Astrocyte (in vitro differentiated cells and primary cell): ENCODE measurements at places on chromosomes 4 and X.

- H3K4me3 ChIP-seq, result no peak overlapping the region
- no peaks in the 10 kb centered on the region for H3K27me3 ChIP-seq
- no peaks in the 10 kb centered on the region for H3K36me3 ChIP-seq
- DNase-seq, result no peak
Measured at GRCh38 chr4:151905197-151905596, 144.4 kb upstream of the GATB start.

GRCh38 chr4:89306486-89307177, 968 bp downstream of the GPRIN3 start:
- H3K4me1 ChIP-seq, result no peaks in the 10 kb centered on the region
- H3K36me3 ChIP-seq, result no peaks in the 10 kb centered on the region
- no peak overlapping the region for H3K4me3 ChIP-seq
- no peak for DNase-seq

DNA sequence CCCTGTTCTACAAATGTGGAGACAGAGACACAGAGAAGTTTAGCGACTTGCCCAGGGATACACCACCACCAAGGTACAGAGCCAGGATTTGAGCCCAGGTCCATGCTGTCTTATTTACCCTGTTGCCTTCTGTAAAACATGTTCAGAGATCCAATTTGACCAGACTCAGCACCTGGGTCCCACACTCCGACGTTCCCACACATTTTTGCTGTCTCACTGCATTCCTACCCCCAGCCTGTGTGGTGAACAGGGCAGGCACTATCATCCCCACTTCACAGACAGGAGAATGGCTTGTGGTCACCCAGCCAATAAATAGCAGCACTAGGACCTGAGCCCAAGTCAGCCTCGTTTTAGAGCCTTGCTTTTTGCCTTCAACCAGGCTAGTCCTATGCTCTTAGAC, 102.8 kb downstream of the PJA1 start:
- no peak overlapping the region for H3K27ac ChIP-seq
- no peaks in the 10 kb centered on the region for H3K27me3 ChIP-seq
- H3K36me3 ChIP-seq, result no peaks in the 10 kb centered on the region
- H3K4me1 ChIP-seq, result no peaks in the 10 kb centered on the region
- peak; percentile 20 for DNase-seq
- H3K4me3 ChIP-seq, result no peak overlapping the region

DNA sequence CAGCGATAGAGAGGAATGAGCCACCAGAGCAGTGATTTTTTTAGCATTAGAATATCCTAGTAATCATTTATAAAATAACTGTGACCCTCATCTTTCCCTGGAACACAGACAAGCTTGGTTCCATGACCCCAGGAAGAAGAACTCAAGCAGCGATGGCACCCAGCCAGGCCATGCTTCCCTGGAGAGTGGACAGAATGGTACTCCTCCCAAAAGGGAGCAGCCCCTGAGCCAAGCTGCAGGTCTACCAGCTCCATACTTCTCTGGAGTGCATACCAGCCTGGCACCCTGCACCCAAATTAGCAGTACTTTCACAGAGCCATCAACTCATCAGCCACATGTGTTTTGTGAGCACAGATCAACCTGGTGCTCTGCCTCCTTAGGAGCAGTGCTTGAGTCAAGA, 310.9 kb upstream of the PCDH10 start:
- no peaks in the 10 kb centered on the region for H3K27me3 ChIP-seq
- no peaks in the 10 kb centered on the region for H3K4me1 ChIP-seq
- H3K4me3 ChIP-seq, result no peak overlapping the region
- no peaks in the 10 kb centered on the region for H3K36me3 ChIP-seq
- no peak overlapping the region for H3K27ac ChIP-seq

- no peaks in the 10 kb centered on the region for H3K27me3 ChIP-seq
- no peaks in the 10 kb centered on the region for H3K36me3 ChIP-seq
- no peaks in the 10 kb centered on the region for H3K4me1 ChIP-seq
- no peak for DNase-seq
Measured at GRCh38 chr4:120671538-120671937, 251.0 kb downstream of the PRDM5 start.

GRCh38 chrX:106718709-106719108, 7.8 kb upstream of the RNF128 start:
- no peaks in the 10 kb centered on the region for H3K27me3 ChIP-seq
- no peaks in the 10 kb centered on the region for H3K36me3 ChIP-seq
- no peak overlapping the region for H3K27ac ChIP-seq
- DNase-seq, result no peak
- H3K4me3 ChIP-seq, result no peak overlapping the region
- H3K4me1 ChIP-seq, result no peaks in the 10 kb centered on the region

DNA sequence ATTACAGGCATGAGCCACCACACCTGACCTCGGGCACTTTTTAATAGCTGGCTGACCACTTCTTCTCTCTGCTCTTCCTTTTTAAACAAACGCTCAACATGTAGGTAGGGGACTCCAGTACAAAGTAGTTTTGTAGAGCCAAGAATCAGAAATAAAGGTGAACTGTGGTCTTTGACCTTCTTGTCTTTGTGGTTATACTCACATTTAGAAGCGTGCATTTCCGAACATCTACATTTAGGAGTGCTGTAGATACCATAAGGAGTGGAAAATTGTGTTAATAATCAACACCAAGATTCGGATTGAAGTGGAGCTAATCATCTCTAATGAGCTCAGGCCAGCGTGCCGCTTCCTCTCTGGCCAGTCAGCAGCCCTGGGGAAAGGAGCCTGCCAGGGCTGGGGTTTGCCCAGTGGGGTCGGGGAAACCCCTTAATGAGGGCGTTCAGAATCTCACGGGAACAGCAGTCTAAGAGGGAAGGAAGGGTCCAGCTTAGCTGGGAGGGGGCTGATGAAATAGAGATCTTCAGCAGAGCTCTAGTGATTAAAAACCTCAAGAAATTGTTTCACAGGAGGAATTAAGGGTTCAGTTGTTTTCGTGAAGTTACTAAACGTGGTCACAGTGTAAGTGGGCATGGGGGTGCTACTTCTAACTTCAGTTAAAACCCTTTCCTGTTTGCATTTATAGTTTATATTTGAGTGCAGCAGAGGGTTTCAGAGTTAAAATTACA, 81.2 kb downstream of the GAB1 start:
- no peak for DNase-seq
- H3K27ac ChIP-seq, result no peak overlapping the region
- no peaks in the 10 kb centered on the region for H3K4me1 ChIP-seq
- H3K36me3 ChIP-seq, result no peaks in the 10 kb centered on the region
- no peaks in the 10 kb centered on the region for H3K27me3 ChIP-seq
- H3K4me3 ChIP-seq, result no peak overlapping the region

GRCh38 chr4:141011901-141012315, 121.4 kb downstream of the RNF150 start:
- no peaks in the 10 kb centered on the region for H3K36me3 ChIP-seq
- no peak for DNase-seq
- H3K27me3 ChIP-seq, result no peaks in the 10 kb centered on the region
- H3K27ac ChIP-seq, result no peak overlapping the region
- H3K4me1 ChIP-seq, result no peaks in the 10 kb centered on the region

- H3K4me1 ChIP-seq, result no peaks in the 10 kb centered on the region
- no peak overlapping the region for H3K27ac ChIP-seq
- H3K4me3 ChIP-seq, result no peak overlapping the region
- H3K27me3 ChIP-seq, result no peaks in the 10 kb centered on the region
- H3K36me3 ChIP-seq, result no peaks in the 10 kb centered on the region
- no peak for DNase-seq
Measured at GRCh38 chrX:96361844-96362243, 322.8 kb upstream of the DIAPH2 start.

DNA sequence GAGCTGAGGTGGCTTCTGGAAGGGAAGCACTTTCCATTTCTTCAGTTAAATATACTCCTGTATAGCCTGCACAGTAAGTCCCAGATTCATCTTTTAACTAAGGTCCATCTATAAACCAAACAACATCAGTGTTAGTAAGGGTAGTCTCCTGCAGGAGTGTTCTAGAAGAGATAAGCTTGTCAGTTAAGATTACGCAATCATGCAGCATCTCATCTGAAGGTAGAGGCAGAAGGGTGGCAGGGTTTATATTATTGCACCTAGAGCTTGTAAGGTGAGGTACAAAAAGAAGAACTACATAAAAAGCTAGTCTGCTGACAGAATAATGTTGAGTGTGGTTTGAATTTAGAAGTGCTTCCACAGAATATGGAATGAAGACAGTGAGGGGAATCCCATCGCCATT, 44.0 kb downstream of the NUDT10 start:
- no peaks in the 10 kb centered on the region for H3K4me1 ChIP-seq
- no peak overlapping the region for H3K4me3 ChIP-seq
- H3K27me3 ChIP-seq, result no peaks in the 10 kb centered on the region
